ENCODE measurements at places on chromosomes 3 and 15.
A peak's percentile ranks its signal among the peaks of the same experiment; 100 is the strongest.

GRCh38 chr3:107367353-107367752 lies 9.9 kb upstream of the CCDC54 start:
- DNase-seq: no peak

- DNase-seq: peak; percentile 97
Observed at GRCh38 chr3:119310071-119310470, 15.9 kb downstream of the ARHGAP31 start.

- no peak for DNase-seq
Observed at GRCh38 chr3:160501325-160501724, 51.7 kb upstream of the TRIM59 start.

- DNase-seq: peak; percentile 35
Observed at GRCh38 chr3:36941658-36942057, 3.2 kb downstream of the TRANK1 start.

Data from islet precursor cell (in vitro differentiated cells).